Activated CD4-positive, alpha-beta T cell treated with anti-CD3 and anti-CD28 coated beads for 24 hours (primary cell): ENCODE measurements at places on chromosomes 6 and 20.
A peak's percentile ranks its signal among the peaks of the same experiment; 100 is the strongest.

DNA sequence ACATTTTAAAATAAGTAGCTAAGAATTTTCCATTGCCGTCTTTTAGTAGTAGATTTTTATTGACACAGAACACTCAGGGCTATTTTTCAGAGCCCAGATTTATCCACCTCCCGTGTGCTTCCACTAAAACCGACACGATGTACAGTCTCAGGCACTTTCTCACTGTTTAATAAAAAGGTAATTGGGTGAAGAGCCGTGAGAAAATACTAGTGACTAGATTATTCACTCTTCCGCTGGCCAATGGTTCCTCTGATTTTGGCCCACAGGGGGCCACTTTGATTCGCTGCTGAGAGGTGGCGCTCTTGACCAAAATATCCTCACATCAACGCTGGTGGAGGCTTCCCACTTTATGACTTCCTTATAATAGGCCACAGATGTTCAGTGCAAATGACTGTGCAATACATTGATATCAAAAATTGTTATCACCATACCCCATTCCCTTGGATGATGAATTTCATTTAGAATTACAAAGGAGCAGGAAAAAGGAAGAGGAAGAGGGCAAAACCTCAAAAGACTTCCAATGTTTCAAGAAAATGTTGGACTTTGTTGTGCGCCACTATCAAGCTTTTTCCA lies 12.3 kb upstream of the HDDC2 start:
- DNase-seq: peak; percentile 14

DNA sequence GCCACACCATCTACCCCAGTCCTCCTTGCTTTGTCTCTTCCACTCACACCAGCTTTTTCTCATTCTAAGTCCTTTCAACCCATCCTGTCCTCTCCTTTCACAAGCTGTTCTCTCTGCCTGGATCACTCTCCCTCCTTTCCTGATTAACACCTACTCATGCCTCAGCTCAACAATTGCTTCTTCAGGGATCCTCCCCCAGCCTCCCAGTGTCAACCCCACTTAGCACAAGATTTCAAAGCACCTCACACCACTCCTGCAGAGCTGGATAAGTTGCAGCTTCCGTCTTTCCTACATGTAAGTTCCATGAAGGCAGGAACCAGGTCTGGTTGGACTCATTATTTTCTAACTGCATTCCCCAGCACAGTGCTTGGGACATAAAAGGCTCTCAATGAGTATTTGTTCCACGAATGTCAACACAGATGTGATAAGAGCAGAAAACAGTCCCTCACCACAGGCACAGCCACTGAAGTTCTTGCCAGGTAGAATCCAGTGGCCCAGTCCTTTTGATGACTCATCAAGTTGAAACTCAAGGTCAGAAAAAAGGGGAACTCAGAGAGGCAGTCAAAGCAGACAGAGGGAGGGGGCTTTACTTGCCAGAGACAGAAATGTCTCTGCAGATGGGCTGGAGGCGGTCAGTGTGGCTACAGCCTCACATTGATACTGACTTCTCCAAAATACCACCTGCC lies 193.4 kb upstream of the PRDM1 start:
- DNase-seq: no peak

- DNase-seq: no peak
Measured at GRCh38 chr6:104187616-104188015, 672.1 kb downstream of the HACE1 start.

DNA sequence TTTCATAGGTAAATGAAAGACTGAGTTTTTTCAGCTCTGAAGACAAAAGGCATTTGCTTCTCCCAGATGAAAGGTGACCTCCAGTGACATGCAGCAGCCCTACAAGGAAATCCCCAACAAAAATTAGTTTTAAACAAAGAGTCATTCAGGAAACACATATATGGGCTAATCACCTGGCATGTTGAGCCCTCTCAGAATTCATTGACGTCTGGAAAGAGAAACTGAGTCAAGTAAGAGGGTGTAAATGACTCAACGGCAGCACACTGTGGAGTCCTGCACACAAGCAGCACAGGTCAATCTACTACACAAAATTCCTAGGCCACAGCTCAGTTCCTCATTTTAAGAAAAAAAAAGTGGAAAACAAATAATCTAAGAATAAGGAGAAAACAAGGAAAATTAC lies 592.3 kb downstream of the EPHA7 start:
- DNase-seq: no peak

DNA sequence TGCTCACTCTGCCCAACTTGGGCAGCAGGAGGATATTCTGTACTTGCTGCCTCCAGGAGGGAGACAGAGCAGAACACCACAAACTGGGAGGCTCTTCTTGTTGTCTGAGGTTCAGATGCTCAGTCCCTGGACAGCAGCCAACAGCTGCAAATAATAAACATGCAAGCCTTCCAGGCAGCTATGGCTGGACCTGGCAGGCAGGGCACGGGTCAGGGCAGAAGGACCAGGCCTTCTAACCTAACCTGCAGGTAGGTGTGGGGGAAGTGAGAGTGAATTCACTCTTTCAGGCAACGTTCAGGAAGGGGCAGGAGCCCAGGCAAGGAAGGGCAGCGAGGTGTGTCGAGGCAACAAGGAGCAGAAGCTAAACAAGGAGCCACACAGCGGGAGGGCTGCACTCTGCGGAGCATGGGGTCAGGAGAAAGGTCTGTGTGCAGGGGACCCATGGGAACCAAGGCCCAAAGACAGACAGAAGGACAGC lies 31.5 kb downstream of the NINL start:
- no peak for DNase-seq

- no peak for DNase-seq
Measured at GRCh38 chr6:105900125-105900937, 185.8 kb upstream of the PRDM1 start.

GRCh38 chr6:30883685-30884520 lies at the start of gene DDR1:
Gene DDR1 (plus strand): TSS chr6:30884519. CDS start chr6:30888730, 4,211 bp downstream.
- DNase-seq: peak; percentile 36

GRCh38 chr6:35454391-35455110 lies 2.4 kb downstream of the FANCE start:
- no peak for DNase-seq

DNA sequence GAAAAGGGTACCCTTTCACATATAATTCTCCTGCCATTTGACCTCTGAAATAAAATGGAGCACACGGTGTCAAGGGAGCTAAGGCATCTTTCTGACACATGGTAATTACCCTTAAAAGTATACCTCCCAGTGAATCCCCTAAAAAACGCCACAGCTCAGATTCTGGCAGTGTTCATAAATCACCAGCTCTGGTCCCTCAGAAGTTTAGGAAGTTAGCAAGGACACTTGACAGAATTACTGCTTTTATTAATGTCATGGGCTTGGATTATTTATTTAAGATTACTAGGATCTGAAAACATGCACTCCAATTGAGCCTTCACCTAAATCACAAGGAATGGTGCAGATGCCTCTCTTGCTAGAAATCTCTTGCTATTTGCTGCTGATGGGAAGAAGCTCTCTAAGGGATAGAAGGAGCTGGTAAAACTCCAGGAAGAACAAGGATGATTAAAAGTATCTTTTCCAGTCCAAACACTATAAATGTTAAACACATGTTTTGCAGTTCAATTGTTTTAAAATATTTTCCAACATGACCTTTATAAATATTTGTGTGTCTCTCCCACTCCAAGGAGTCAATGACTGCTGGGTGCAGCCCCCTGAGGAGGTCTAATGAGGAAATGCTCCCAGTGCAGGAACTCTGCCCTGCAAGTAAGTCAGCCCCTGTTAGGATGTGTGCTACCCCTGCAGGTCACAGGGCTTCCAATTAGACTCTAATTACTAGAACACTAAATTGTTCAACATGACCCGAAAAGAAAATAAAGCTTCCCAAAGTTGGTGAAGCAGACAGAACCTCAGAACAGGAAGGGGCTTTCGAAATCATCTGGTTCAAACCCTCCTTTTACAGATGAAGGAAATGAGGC lies 230.3 kb downstream of the TFAP2A start:
- DNase-seq: no peak
